ENCODE measurements at places on chromosomes 16 and 17.
A peak's percentile ranks its signal among the peaks of the same experiment; 100 is the strongest.

DNA sequence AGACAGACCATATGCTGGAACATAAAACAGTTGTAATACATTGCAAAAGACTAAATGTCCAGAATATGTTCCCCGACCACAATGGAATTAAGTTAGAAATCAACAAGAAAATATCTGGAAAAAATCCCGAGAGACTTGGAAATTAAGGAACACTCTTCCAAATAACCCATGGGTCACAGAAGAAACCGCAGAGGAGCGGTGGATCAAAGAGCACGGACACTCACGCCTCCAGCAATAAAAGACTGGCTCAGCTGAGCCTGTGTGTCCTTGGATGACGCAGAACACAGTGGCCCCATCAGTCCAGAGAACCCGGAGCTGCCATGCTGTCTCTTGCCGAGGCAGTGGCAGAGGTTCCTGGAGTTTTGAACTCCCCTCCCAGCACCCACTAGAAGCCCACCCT, 30.9 kb upstream of the FOXF1 start:
- no peak for DNase-seq

DNA sequence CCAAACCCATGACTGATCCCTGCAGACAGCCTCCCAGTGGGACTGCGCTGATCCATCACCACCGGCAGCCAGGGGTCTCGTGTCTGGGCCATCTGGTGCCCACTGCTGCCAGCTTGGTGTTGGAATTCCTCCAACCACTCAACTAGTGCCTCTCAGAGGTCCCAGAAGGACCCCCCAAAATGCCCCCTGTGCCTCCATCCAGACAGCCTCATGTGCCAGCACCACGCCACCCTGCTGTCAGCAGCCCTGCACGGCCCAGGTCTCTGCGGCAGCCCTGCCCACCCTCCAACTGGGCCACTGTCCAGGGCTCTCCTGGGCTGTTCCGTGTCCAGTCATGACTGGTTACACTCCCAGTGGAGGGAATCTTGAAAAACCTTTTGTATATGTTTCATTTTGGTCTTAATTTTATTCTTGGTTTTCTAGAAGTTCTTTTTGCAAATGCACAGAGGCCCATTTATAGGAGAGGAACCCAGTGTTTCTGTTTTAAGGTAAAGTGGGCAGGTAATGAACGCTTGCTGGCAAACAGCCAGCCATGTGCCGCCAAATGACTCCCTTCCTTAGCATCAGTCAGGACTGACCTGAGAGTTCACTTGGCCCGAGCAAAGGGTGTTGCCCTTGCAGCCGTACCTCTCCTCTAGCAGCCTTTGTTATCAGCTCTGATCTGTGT, 34.6 kb downstream of the GRIN2C start:
- no peak for DNase-seq

- no peak for DNase-seq
Measured at GRCh38 chr16:51151435-51151960, 428 bp upstream of the SALL1 start.

GRCh38 chr16:23930791-23931190, 95.0 kb downstream of the PRKCB start:
- no peak for DNase-seq

GRCh38 chr17:4327606-4328005, 38.9 kb downstream of the UBE2G1 start:
- no peak for DNase-seq

- peak; percentile 3 for DNase-seq
Measured at GRCh38 chr16:72092832-72093447, 480 bp downstream of the TXNL4B start.

GRCh38 chr16:85327731-85328675, 215.7 kb upstream of the CIBAR2 start:
- peak; percentile 85 for DNase-seq

DNA sequence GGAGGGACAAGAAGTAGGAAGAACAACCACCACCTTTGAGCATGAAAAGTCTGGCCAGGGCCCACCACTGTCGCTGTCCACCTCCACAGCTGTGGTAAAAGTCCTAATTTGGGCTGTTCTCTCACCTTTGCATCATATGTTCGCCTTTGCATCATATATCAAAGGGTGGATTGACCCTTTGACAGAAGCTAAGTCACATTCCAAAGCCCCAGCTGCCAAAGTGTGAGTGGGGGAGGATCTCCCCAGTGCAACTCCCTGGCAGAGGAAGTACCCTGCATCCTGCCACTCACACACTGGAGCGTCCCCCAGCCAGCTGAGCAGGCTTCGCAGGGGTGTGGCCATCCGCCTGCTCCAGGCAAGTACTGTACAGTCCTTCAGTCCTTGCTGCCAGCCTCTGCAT, 12.7 kb upstream of the SPECC1 start:
- no peak for DNase-seq

DNA sequence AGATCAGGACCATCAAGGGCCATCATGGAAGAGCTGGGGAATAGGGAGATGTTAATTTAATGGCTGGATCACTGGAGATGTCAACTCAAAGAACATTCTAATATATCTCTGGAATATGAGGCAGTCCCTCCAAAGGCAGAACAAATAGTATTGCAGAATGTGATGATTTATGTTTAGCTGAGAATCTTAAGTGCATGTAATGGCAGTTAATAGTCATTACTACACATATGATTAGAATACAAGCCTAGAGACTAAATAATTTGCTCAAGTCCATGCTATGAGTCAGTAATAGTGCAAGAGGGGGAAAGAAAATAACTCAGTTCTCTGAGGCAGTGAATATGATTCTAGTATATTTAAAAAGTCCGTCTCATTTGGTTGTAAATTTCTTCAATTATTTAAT, 32.3 kb downstream of the SNTB2 start:
- no peak for DNase-seq

DNA sequence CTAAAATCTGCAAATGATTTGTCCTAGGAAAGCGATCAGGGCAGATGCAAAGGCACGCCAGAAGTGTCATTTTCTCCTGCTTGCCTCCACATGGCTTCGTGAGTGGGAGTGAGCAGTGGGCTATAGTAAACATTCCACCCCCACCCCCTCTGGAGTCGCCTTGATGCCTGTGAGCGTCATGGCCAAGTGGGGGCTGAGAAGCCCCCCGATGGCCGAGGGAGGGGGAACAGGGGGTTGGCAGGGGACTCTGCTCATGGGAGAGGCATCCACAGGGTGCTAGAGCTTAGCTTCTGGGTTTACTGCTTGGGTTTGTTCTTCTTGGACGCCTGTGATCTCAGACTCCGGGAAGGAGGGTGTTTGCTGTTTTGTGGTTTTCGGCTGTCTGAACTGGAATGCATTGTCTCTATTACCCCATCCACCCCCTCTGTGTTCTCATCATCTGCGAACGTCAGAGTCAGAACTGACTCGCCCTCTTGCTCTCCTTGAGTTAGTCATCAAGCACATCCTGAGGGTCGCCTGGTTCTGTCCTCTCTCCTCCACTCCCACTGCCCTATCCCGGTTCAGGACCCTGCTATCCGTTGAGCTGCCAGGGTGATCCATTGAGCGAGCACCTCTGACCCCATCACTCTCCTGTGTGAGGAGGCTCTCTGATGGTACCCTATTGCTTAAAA, 15.4 kb downstream of the TNS4 start:
- no peak for DNase-seq

- no peak for DNase-seq
Measured at GRCh38 chr17:6901086-6901485, 69.6 kb upstream of the TEKT1 start.

GRCh38 chr17:79779084-79779529, 1.2 kb downstream of the CBX2 start:
- no peak for DNase-seq

DNA sequence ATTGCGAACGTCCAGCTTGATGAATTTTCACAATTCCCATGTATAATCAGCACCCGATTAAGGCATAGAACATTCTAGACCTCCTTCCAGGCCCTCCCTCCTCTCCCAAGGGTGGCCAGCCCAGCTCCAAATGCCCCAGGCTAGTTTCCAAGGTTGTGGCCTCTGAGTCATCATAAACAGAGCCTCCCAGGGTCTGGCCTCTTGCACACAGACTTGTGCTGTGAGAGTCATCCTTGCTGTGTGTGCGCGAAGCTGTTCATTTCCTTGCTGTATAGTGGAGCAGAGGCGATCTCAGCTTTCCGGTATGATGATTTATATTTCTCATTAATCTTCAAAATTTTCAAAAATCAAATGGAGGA, 20.5 kb upstream of the JPH3 start:
- no peak for DNase-seq

DNA sequence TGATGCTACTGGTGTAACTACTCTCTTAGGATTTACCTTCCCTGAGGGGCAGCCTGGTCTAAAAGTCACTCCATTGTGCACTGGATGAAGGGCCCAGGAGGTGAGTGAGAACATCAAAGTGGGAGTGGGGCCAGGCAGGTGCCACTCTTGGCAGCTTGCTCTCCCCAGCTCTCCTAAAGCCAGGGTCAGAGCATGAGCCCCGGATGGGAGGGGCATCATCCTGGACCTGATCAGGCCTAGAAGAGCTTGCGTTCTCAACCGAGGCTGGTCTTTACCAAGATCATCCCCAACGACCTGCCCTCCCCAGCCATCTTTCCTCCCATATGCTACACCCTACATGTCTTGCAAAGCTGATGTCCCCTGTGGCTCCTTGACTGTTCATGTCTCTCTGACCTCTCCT, 87.1 kb downstream of the AIPL1 start:
- no peak for DNase-seq

DNA sequence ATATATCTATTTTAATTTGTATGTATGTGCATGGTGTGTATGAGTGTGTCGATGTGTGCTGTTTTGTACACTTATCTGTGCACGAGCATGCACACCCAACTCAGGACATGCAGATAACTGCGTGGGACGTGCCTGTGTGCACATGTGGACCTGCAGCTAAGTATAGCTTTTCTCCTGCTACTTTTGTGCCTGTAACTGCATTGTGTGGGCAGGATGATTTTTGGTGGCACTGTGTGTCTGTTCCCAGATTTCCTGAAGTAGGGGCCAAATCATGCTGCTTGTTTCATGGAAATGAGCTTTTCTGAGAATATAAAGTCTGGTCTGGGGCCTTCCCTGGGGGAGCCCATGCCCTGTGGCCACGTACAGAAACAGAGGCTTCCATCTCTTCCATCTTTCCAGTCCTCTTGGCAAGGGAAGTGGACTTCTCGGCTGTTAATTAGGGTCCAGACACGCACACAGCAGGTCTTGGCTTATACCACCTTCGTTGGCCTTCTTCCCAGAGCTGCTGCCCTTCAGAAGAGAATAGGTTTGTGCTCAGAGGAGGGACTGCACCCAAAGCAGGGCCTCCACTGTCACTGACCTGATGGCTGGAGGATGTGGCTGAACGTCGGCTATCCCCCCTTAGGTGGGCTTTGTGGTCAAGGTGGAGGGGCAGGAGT, 30.2 kb downstream of the SPNS3 start:
- no peak for DNase-seq

DNA sequence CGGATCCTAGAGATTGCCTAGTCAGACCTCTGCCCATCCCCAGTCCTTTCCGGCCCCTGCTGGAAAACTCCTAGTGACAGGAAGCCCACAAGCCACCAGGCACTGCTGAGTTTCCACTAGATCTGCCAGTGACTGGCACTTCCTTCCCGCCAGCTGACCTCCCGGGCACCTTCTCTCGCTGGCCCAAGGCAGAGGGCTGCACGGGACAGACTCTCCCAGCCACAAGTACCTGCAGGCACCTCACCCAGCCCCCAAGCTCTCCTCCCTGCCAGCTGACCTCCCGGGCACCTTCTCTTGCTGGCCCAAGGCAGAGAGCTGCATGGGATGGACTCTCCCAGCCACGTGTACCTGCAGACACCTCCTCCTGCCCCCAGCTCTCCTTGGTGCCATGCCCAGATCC, 66.3 kb upstream of the DOC2B start:
- no peak for DNase-seq

- peak; percentile 91 for DNase-seq
Measured at GRCh38 chr16:50273888-50274325, 7.6 kb downstream of the ADCY7 start.

DNA sequence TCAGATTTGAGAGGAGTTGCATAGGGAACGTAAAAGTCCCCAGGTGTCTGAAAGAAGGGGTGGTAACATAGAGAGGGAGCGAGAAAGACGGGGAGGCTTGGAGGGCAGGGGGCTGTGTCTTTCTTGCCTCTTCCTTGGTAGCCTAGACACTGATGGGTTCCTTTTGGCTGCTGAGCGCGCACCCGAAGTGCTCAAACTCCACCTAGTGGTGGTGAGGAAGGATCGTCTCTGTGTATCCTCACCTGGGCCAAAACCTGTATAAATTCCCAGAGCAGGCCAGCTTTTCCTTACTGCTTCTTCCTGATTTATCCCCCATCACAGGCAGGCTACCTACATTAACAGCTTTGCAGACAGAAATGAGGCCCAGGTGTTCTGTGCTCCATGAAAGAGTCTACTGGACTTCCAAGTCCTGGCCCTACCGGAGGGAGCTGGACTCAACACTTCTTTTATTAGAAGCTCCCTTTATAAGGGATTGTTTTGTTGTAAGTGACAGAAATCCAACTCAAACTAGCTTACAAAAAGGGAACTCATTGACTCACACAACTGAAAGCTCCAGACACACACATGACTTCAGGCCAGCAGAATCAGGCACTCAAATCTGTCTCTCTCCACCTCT, 5.5 kb upstream of the SLC25A35 start:
- peak; percentile 78 for DNase-seq

GRCh38 chr16:12780467-12780866, 23.2 kb downstream of the CPPED1 start:
- no peak for DNase-seq

- no peak for DNase-seq
Measured at GRCh38 chr17:63514974-63515373, 8.2 kb upstream of the KCNH6 start.

- no peak for DNase-seq
Measured at GRCh38 chr17:43069368-43069898, 44.4 kb downstream of the RND2 start.

DNA sequence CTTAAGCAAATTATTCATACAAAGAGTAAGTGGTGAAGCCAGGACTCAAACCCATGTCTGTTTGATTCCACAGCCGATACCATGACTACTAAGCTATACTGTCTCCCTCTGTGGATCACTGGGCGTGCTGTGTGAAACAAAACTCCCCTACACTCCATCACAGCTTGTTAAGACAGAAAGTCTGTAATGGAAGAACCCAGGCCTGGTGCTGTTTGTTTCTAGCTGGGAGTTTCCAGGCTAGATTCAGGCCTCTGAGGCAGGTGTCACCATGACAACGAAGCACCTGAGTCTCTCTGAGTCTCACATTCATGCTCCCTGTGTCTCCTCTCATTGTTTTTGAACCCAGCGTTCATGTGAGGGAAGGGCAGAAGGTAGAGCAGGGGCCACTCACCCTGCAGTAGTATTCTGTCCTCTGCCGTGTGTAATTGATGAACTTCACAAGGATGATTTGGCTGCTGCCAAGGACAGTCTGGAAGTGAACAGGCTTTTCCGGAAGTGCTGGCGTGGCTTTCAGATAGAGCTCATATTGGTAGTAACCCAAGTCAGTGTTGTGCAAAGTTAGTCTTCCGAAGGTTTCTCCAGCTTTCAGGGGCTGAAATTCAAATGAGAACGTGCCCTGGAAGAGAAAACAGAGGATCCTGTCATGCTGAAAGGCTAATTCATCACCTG, 8.6 kb upstream of the VAC14 start:
- no peak for DNase-seq

- no peak for DNase-seq
Measured at GRCh38 chr16:81779536-81780320, 637 bp downstream of the PLCG2 start.

Data from hematopoietic multipotent progenitor cell (in vitro differentiated cells).